C1 segment of cervical spinal cord (tissue), 14 donors: ENCODE measurements at places on chromosomes 4 and X.

DNA sequence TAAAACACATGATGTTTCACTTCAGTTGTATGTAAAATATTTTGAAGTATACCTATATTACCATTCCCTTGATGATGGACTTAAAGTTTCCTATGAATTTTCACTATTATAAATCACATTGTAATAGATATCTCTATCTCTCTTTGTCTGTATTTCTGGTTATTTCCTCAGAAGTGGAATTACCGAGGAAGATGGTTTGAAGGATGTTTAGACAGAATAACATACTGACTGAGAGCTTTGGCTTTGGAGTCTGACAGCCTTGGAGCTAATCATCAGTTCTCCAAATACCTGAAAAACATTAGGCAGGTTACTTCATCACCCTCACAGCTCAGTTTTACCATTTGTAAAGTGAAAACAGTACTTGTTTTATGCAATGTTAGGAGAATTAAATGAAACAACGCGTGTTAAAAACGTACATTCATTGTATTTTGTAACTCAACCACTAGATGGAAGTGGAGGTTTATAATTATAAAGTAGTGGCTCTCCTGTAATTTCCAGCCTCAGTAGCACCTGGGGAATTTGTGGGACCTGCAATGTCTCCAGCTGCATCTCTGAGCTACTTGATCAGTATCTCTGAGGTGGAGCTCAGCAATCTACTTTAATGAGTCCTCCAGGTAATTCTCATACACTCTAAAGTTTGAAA is 14.3 kb downstream of the JCHAIN start:
- no peak for DNase-seq

DNA sequence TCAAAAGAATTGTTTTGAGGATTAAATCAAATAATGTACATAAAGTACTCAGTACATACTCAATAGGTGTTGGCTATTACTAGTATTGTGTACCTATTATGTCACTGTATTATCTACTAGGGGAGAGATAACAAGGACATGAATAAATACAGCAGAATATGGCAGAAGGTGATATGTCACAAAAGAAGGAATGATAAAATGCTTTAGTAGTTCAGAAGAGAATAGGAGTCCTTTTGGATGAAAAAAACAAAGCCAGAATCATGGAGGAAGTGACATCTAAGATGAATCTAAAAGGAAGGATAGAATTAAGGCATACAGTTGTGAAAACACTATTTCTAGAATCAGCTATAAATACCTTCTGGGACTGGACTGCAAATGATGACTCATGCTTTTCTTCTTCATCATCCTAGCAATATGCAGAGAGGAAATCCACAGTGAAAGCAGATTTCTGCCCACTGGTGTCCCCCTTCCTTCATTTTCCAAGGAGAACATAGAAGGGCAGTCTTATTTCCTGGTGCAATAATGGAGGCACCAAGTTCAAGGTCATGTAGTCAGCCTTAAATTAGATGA is 98.7 kb downstream of the GLUD2 start:
- DNase-seq = no peak

GRCh38 chr4:56055027-56055977 is 106.6 kb downstream of the CEP135 start:
- no peak for DNase-seq

- DNase-seq = no peak
Observed at GRCh38 chrX:111337067-111337637, 66.9 kb upstream of the CAPN6 start.

DNA sequence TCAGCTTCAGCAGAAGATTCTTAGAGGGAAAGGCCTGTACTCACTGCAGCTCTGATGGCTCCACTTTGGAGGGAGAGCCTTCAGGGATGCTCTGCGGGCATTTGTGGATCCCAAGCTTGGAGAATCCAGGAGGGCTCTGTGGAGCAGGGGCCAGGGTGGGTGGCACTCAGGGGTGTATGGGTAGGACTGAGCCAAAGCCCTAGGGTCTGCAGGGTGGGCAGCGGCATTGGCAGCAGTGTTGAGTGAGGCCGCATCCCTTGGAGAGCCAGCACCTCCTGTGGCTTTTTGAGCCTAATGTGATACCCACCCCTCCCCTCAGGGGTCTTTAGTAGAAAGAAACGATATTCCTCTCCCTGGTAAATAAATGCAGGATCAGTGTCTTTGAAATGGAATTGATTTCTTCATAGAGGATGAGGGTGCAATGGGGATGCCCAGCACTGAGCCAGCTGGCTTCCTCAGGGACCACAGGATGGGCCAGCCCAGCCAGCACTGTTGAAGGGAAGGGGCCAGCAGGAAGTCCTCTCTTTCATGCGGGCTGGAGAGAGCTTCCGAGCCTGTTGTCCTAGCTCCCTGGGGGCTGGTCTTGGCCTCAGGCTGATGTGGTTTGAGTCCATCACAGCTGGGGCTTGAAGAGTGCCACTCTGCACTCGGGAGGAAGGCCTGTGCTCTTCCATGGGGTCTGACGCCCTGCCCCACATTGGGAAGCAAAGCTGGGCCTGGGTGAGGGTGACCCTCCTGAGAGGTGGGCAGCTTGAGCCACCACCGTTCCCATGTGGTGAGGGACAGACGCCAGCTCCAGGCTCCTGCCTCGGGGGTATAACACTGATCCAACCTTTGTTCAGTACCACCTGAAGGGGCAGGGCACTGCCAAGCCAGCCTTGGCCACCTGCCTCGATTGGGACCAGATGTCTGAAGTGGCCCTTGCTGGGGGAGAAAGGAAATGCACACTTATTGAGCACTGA is 49.5 kb downstream of the PSAPL1 start:
- no peak for DNase-seq

- no peak for DNase-seq
Observed at GRCh38 chr4:173752610-173753230, 222.7 kb upstream of the HAND2 start.

DNA sequence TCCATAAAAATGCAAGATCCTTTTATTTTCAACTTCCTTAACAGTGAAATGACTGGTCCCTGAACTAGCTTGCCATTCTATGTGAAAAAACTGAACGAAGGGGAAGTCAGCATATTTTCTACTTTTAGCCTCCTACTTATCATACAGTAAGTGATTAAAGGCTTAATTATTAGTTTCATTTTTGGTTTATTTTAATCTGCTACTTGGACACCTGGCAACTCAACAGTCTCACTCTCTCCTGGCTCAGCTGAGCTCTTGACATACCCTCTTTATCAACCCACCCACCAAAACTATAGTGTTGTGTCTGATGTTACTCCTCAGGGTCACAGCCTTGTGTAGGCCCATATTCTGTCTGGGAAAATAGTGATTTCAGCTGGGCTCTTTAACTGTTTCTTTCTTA is 86.2 kb upstream of the CPXCR1 start:
- no peak for DNase-seq
